NCI-H2227 treated with DMSO at 0.1 percent for 48 hours (cell line): ENCODE measurements at places on chromosomes 13 and 19.
A peak's percentile ranks its signal among the peaks of the same experiment; 100 is the strongest.

DNA sequence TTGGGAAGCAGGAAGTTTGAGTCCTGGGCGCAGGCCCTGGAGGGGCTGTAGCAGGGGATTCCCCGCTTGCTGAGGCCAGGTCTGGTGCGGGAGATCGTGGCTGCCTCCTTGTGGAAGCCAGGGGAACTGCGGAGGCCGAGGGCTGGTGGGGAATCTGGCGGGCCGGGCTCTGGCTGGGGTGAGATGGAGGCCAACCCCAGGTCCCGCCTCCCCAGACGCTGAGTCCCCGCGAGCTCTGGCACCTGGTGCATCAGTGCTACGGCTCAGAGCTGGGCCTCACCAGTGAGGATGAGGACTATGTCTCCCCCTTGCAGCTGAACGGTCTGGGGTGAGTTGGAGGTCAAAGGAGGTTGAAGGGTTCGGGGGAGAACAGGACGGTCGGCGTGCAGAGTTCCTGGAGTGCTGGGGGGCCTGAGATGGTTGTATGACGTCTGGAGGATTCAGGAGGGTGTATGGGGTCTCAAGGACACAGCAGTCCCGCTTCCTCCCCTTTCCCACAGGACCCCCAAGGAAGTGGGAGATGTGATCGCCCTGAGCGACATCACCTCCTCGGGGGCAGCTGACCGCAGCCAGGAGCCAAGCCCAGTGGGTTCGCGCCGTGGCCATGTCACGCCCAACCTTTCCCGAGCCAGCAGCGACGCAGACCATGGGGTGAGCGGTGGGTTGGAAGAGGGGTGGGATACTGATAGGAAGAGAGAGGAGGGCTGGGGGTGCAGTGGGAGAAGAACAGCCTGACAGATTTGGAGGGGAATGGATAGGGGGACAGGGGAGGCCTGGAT, 13.1 kb downstream of the GRAMD1A start:
- peak; percentile 51 for DNase-seq

GRCh38 chr13:100588331-100589177, at the start of gene GGACT:
TSS of gene GGACT (minus strand) at chr13:100588789. CDS start at chr13:100532591, 56,198 bp downstream.
- DNase-seq: peak; percentile 29

GRCh38 chr19:41941410-41942202, 13.4 kb upstream of the ERFL start:
- no peak for DNase-seq

GRCh38 chr19:30488191-30488590, 116.0 kb downstream of the ZNF536 start:
- DNase-seq: no peak

- no peak for DNase-seq
Measured at GRCh38 chr13:66859934-66860877, 369.9 kb downstream of the PCDH9 start.

DNA sequence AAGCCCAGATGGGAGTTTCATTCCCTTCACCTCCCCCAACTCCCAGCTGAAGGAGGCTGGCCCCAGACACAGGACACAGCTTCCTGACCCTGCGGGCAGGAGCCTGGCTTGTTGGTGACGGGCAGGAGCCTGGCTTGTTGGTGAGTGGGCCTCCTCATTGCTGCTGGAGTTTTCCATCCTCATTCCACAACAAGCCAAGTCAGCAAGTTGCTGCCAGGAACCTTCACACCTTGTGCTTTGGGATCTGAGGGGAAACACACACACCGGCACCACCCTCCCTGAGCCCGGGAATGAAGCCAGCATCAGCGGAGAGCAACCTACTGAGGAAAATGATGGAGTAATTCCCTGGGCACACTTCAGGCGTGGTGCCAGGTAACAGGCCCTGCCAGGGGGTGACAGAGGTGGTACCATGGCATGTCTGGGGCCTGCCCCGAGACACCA, 74.9 kb downstream of the ALOX5AP start:
- DNase-seq: no peak

- peak; percentile 63 for DNase-seq
Measured at GRCh38 chr13:93227280-93227877, 772 bp downstream of the GPC6 start.
